Gastrocnemius medialis (tissue), 4 donors: ENCODE measurements at places on chromosomes 16 and 17. TPM values are rescaled to one million over a fixed set of nuclear protein-coding genes. Genes with fewer than 3 reads are reported as not detected.

Gene PRAC2
- not detected for total RNA-seq

GRCh38 chr16:30398661-30399434, 3.6 kb downstream of the ZNF48 start:
- H3K4me3 ChIP-seq, result no peak overlapping the region
- H3K27me3 ChIP-seq, result no peaks in the 10 kb centered on the region
- no peak for DNase-seq
- peaks cover 17% of the 10 kb centered on the region for H3K4me1 ChIP-seq

Gene TMEM220
- 3.7 TPM for total RNA-seq

GRCh38 chr17:20087538-20088250, 78.5 kb downstream of the SPECC1 start:
- H3K27me3 ChIP-seq, result no peaks in the 10 kb centered on the region
- H3K4me1 ChIP-seq, result peaks cover 23% of the 10 kb centered on the region
- DNase-seq, result no peak
- no peak overlapping the region for H3K4me3 ChIP-seq
- peak overlapping the region; percentile 69 for H3K27ac ChIP-seq

DNA sequence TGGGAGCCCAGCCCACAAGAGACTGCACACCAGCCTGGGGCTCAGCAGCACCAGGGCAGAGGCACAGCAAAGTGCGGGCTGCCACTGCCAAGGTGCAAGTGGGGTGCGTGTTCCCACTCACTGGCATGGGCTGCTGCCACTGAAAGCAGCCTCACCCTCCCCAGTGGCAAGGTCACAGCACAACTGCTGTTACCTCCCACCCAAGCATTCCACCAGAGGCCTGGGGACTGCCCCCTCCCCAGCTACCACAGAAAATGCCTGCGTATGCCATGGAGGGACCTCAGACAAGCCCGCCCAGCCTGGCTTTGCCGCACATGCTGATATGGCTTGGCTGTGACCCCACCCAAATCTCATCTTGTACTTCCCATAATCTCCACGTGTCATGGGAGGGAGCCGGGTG, 33.1 kb downstream of the MEAK7 start:
- H3K4me1 ChIP-seq, result no peaks in the 10 kb centered on the region
- H3K36me3 ChIP-seq, result peaks cover 16% of the 10 kb centered on the region

Gene ALDH3A2
- total RNA-seq, result 88.9 TPM

Gene LYZL6
- total RNA-seq, result not detected

Gene CACNG3
- total RNA-seq, result not detected

GRCh38 chr17:6108382-6108781, 38.2 kb downstream of the WSCD1 start:
- H3K27me3 ChIP-seq, result no peaks in the 10 kb centered on the region
- H3K4me3 ChIP-seq, result no peak overlapping the region
- H3K4me1 ChIP-seq, result no peaks in the 10 kb centered on the region

DNA sequence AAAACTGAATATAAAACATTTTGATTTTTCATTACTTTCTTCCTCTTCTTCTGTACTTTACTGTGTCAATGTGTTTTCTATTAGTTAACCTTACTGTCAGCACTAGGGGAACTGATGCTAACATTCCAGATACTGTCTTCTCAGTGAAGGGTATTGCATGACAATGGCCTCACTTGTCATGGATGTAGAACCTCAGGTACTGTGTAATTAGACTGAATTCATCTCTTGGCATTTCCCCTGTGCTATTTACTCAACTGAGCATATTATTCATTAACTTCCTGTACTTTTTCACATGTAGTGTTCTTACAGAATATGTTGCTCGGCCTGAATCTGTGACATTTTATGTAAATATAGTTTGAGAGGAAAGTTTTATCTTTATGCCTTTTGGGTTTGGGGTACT, 237.0 kb downstream of the CA10 start:
- DNase-seq, result no peak
- no peaks in the 10 kb centered on the region for H3K36me3 ChIP-seq
- H3K4me3 ChIP-seq, result no peak overlapping the region
- no peaks in the 10 kb centered on the region for H3K27me3 ChIP-seq
- H3K27ac ChIP-seq, result no peak overlapping the region

DNA sequence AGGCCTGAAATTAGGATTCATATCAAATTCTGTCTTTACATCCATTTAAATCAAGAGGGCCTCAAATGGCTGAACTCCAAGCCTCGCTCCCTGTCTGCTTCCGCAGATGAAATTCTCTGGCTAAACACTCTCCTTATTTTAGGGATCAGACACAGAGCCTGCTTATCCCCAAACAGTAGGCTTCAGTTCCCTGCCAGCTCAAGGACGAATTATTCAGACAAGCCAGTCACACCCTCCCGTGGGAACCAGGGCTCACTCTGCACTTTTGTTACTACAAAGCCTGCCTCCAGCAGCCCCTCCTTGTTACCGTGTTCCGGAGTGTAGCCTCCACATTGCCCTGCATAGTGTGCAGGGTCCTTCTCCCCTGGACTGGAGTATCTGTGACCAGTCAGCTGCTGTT, 46.6 kb upstream of the LCMT1 start:
- no peaks in the 10 kb centered on the region for H3K27me3 ChIP-seq
- H3K4me3 ChIP-seq, result no peak overlapping the region
- H3K36me3 ChIP-seq, result no peaks in the 10 kb centered on the region

- no peaks in the 10 kb centered on the region for H3K36me3 ChIP-seq
- H3K27me3 ChIP-seq, result peaks cover 31% of the 10 kb centered on the region
- DNase-seq, result no peak
- H3K4me1 ChIP-seq, result peaks cover 3% of the 10 kb centered on the region
Observed at GRCh38 chr17:34414339-34414738, 51.3 kb upstream of the CCL1 start.

- no peaks in the 10 kb centered on the region for H3K4me1 ChIP-seq
- H3K4me3 ChIP-seq, result no peak overlapping the region
- no peak for DNase-seq
- no peaks in the 10 kb centered on the region for H3K36me3 ChIP-seq
Observed at GRCh38 chr17:72240333-72240732, 119.5 kb downstream of the SOX9 start.

- H3K4me3 ChIP-seq, result no peak overlapping the region
- peaks cover 95% of the 10 kb centered on the region for H3K36me3 ChIP-seq
- no peak for DNase-seq
- no peaks in the 10 kb centered on the region for H3K27me3 ChIP-seq
Observed at GRCh38 chr17:47665655-47666054, 15.9 kb downstream of the KPNB1 start.

- H3K27me3 ChIP-seq, result no peaks in the 10 kb centered on the region
- DNase-seq, result no peak
- H3K4me3 ChIP-seq, result no peak overlapping the region
- no peaks in the 10 kb centered on the region for H3K36me3 ChIP-seq
- no peaks in the 10 kb centered on the region for H3K4me1 ChIP-seq
Observed at GRCh38 chr17:60720763-60721531, 43.3 kb downstream of the BCAS3 start.

Gene TSNAXIP1
- total RNA-seq, result 11.0 TPM

DNA sequence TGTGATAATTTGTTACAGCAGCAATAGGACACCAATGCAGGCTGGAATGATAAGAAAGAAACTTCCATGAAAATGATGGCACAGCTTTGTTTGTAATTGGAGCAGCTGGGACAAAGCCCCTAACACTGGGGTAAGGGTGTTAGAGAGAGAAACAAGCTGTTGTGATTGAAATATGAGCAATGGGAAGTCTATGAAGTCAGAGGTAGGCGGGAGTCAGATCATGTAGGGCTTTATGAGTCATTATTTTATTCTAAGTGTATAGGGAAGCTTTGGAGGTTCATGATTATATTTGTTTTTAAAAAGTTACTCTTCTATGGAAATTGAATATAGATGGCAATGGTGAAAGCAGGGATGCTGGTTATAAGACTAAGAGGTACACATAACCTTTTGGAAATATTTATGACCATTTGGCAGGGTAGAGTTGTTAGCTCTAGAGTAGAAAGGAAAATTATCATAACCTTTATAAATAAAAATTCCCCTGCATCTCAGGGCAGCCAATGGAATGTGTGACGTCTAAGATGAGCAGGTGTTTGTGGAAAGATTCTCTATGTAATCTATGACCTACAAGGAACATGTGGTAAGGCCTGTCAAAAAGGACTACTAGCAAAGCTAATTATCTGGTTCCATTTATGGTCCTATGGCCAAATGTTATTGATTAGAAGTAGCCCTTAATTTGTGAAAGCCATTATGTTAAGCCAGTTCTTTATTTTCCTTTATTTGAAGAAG, 85.6 kb downstream of the KCNJ2 start:
- H3K4me3 ChIP-seq, result no peak overlapping the region
- no peaks in the 10 kb centered on the region for H3K4me1 ChIP-seq
- no peaks in the 10 kb centered on the region for H3K36me3 ChIP-seq
- H3K27ac ChIP-seq, result no peak overlapping the region
- DNase-seq, result no peak

DNA sequence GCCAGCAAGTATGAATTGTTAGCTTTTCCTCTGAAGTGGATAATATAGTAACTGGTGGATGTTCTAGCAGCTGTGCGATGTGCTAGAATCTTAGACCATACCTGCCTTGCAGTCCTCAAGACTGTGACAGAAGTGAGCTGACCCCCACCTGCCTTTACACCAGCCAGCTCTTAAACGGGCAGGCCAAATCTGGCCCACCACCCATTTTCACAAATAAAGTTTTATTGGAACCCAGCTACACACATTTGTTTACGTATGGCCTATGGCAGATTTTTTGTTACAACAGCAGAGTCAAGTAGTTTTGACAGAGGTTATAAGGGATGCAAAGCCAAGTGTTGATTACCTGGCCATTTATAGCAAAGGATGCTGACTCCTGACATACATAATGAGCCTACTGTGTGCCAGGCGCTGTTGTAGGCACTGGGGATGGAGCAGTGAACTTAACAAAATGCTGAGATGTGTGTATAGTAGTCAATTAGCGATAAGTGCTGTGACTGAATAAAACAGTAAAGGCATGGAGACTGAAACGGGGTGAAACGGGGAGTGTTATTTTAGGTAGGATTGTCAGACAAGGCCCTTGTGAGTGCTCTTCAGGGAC, 79.0 kb downstream of the MSI2 start:
- H3K27ac ChIP-seq, result no peak overlapping the region
- H3K36me3 ChIP-seq, result no peaks in the 10 kb centered on the region
- DNase-seq, result no peak

DNA sequence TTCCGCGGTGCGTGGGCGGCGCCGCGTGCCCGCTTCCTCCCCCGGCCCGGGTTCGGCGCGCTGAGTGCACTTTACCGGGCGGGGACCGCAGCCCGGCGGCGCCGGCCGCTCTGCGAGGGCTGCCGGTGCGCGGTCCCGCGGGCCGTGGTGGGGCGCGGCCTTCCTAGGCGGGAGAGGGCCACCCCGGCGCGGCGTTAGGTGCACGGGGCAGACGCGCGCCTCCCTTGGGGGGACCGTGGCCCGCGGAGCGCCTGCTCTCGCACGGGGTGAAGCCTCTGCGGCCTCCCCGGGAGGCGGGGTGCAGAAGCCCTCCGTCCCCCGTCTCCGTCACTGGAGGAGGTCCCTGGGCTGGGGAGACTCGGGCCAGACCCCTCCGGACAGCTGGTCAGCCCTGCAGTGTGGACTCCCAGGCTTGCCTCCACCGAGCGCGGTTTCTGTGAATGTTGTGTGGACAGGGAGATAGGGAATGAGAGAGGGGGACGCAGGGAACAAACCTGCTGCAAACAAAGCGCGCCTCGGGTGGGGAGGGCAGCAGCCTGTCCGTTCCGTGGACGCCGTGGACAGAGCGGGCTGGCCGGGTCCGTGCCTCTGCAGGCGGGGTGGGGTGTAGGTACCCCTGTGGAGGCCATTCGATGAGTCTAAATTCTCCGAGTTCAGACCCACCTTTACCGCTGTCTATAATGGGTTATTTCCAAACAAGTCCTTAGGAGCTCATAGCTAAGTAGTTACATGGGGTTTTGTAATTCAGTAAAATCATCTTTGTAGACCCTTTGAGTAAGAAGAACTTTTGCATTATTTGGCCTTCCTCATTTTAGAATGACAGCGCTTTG, 721 bp downstream of the TBCD start:
- H3K4me3 ChIP-seq, result peak overlapping the region; percentile 77
- peaks cover 12% of the 10 kb centered on the region for H3K4me1 ChIP-seq
- DNase-seq, result no peak
- no peaks in the 10 kb centered on the region for H3K27me3 ChIP-seq

Gene MT4
- not detected for total RNA-seq

Gene KRTAP17-1
- not detected for total RNA-seq

DNA sequence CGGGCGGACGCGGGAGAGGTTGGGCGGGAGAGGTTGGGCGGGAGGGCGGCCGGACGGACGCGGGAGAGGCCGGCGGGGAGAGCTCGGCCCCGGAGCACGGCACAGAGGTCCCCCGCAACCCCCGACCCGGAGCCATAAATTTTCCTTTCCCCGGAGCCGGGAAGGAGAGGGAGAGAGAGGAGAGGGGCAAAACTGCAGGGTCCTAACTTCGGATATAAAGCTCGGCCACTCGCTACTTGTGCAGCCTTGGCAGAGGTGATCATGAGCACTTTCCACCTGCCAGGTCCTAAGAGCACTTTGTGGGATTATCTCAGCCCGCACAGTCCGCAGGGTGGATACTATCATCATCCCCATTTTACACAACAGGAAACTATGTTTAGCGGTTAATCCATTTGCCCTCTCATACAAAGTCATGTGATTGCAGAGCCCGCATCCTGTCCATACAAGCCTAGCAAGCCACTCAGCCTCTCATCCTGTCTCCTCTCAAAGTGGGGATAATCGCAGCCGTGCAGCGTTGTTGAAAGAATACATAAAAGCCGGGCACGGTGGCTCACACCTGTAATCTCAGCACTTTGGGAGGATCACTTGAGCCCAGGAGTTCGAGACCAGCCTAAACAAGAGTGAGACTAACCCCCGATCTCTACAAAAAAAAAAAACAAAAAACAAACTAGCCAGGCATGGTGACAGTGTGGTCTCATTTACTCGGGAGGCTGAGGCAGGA, 780 bp upstream of the DCAKD start:
- peak overlapping the region; percentile 65 for H3K4me3 ChIP-seq
- H3K27ac ChIP-seq, result peak overlapping the region; percentile 93
- H3K4me1 ChIP-seq, result peaks cover 20% of the 10 kb centered on the region
- DNase-seq, result no peak
- H3K27me3 ChIP-seq, result no peaks in the 10 kb centered on the region

- peaks cover 17% of the 10 kb centered on the region for H3K27me3 ChIP-seq
- H3K27ac ChIP-seq, result no peak overlapping the region
- no peaks in the 10 kb centered on the region for H3K4me1 ChIP-seq
- H3K36me3 ChIP-seq, result no peaks in the 10 kb centered on the region
Observed at GRCh38 chr16:27450196-27450549, 48.2 kb downstream of the IL21R start.

DNA sequence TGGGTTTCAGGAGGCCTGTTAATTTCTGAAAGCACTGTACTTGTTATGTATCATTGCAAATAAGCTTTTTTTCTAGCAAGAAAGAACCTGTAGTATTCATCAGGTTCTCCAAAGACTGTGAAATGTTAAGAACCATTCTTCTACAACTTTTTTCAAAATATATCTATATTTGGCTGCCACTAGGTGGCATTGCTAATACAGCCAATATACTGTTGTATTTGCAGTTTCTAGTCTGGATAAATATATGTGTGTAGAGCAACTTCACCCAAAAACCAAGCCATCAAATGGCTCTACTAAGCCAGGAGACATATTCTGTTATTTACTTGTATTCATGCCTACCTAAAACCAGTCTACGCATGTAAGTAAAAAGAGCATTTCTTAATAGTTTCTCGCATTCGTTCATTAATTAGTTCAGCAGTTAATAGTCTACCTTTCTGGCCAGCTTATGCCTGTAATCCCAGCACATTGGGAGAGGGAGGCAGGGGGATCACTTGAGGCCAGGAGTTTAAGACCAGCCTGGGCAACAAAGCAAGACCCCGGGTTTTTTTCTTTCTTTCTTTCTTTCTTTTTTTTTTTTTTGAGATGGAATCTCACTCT, 39.5 kb downstream of the VMP1 start:
- no peak for DNase-seq
- no peaks in the 10 kb centered on the region for H3K27me3 ChIP-seq
- H3K4me1 ChIP-seq, result no peaks in the 10 kb centered on the region
- no peak overlapping the region for H3K27ac ChIP-seq
- H3K4me3 ChIP-seq, result no peak overlapping the region
